EL (cell line): ENCODE measurements at places on chromosomes 1 and 21.

GRCh38 chr1:44822131-44822701 lies 13.9 kb downstream of the BTBD19 start:
- no peak for DNase-seq

GRCh38 chr1:223198628-223198965 lies 55.5 kb upstream of the TLR5 start:
- no peak for DNase-seq

GRCh38 chr1:174583316-174583715 lies 135.6 kb downstream of the GPR52 start:
- DNase-seq, result no peak

DNA sequence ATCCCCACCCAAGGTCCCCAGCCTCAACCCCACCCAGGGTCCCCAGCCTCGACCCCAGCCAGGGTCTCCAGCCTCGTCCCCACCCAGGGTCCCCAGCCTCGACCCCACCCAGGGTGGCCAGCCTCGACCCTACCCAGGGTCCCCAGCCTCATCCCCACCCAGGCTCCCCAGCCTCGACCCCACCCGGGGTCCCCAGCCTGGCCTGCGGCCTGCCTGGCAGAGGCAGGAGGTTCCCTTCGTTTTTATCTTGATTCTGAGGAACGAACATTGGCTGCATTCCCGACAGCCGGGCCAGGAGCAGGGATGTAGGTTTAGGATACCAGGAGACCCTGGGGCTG lies 3.4 kb upstream of the PDE9A start:
- no peak for DNase-seq

GRCh38 chr1:107232426-107232825 lies 91.6 kb downstream of the NTNG1 start:
- no peak for DNase-seq
